ENCODE measurements at places on chromosomes 6 and 20.

GRCh38 chr6:26211963-26212362 is 124.7 kb downstream of the HFE start:
- no peak for DNase-seq

DNA sequence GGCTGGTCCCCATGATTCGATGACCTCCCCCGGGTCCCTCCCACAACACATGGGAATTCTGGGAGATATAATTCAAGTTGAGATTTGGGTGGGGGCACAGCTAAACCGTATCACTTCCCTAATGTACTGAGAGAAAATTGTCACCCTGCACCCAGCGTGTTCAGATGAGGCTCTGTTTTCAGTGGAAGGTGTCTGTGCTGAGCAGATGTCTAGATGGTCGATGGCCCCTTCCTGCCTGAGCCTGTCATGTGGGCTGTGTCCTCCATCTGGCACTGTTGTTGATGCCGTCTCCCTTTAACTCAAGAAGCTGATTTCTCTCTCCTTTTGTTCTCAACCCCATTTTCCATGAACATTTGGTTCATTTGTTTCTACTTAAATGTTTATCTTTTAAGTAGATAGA is 37.0 kb downstream of the TMEM181 start:
- DNase-seq: no peak

DNA sequence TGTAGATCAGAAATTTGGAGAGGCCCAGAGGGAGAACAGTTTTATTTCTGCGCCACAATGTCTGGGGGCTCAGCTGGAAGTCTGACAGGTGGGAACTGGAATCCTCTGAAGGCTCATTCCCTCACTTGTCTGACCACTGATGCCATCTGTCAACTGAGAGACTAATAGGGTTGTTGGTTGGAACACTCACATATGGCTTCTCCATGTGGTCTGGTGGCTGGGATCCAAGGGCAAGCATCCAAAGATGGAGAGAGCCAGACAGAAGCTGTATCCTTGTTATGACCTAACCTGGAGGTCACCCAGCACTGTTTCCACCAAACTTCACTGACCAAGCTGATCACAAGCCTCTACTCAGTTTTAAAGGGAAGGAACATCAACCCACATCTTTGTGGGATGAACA is 117.9 kb upstream of the AKAP12 start:
- DNase-seq: no peak

GRCh38 chr6:23334360-23334759 is 765.0 kb downstream of the HDGFL1 start:
- no peak for DNase-seq

DNA sequence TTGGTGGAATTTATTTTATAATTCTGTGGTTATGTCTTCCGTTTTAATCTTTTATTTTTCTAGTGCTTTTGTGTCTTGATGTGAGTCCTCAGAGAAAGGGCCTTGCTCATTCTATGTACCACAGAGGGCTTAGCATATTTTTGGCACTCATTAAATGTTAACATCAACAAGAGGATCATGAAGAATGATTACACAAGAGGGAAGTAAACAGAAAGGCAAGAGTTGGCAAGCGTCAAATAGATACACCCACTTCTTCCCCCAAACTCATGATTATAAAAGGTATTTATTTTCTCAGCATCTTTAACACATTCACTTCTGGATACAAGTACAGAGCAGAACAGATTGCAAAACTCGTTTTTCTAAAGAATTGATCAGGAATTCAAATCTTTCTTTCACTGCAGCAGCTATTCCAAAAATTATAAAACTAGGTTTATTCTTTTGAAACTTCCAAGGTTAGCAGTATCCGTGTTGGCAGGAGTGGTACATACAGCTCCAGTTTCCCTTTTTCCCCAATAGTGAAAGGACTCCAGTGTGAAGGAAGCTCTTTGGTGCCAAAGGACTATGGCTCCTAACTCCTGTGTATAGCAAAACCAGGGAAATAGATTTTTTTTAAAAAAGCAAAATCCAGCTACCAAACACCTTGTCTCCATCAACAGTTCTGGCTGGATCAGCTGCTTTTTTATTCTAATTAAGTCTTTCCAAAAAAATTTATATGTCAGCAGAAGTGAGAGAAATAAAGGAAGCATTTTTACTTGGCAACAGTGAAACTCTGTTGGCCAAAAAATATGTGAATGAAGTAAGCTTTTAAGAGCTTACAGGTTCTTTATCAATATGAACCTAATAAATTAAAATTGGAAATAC is 221.9 kb downstream of the ADGRG6 start:
- DNase-seq: no peak

DNA sequence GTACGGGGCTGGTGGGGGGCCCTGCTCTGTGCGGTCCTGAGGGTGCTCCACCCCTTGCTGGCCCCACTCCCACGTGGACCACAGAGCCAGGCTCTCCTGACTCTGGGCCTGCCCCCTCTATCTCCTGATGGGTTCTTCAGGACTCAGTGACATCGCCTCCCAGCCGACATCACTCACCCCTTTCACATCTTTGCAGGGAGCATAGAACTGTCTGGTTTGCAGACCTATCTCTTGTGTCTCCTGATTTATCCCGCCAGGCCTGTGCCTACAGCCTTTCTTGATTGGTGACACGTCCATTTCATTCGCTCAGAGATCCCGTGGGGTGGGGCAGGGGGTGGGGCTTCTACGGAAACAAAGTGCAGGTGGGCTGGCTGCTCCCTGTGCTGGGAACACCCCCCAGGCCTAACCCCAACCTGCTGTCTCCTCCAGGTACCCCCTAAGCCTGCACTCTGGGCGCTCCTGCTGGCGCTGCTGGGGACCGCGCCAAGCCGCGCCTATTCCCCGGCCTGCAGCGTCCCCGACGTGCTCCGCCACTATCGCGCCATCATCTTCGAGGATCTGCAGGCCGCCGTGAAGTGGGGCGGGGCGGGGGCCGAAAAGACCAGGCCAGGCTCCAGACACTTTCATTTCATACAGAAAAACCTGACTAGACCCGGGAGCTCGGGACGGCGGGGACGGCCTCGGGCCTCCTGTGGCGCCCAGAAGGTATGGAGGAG is 1.7 kb downstream of the C20orf204 start:
- no peak for DNase-seq

- no peak for DNase-seq
Observed at GRCh38 chr20:32559205-32559752, 25.9 kb downstream of the NOL4L start.

- DNase-seq: no peak
Observed at GRCh38 chr6:22027040-22027725, 269.7 kb downstream of the PRL start.

- DNase-seq: no peak
Observed at GRCh38 chr6:163863565-163863964, 449.0 kb downstream of the QKI start.

GRCh38 chr6:465531-466348 is 74.2 kb downstream of the IRF4 start:
- DNase-seq: no peak
